T-helper 2 cell (primary cell): ENCODE measurements at places on chromosomes 13 and 19.

- no peak for DNase-seq
These were observed 636 bp upstream of the RB1 start for GRCh38 chr13:48302871-48303358.

- no peak for DNase-seq
These were observed 5.1 kb upstream of the KLF2 start for GRCh38 chr19:16319481-16319880.

DNA sequence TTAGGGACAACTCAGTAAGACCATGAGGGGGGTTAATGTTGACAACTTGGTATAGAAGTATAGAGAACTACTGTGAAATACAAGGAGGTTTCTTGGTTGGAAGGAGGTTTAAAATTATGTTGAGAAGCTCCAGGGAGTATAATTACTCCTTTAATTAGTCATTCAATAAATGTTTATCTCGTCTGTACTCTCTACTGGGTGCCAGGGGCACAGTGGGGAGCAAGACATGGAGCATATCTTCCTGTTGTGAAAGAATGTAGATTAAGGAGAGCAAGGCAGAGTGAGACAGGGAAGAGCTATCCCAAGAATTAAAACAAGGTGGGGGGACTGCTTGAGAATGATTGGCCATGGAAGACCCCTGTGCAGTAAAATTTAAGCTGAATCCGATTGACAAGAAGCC, 33.7 kb upstream of the TDRD3 start:
- no peak for DNase-seq

- DNase-seq, result peak; percentile 42
These were observed 1.3 kb downstream of the IZUMO1 start for GRCh38 chr19:48745208-48745995.

DNA sequence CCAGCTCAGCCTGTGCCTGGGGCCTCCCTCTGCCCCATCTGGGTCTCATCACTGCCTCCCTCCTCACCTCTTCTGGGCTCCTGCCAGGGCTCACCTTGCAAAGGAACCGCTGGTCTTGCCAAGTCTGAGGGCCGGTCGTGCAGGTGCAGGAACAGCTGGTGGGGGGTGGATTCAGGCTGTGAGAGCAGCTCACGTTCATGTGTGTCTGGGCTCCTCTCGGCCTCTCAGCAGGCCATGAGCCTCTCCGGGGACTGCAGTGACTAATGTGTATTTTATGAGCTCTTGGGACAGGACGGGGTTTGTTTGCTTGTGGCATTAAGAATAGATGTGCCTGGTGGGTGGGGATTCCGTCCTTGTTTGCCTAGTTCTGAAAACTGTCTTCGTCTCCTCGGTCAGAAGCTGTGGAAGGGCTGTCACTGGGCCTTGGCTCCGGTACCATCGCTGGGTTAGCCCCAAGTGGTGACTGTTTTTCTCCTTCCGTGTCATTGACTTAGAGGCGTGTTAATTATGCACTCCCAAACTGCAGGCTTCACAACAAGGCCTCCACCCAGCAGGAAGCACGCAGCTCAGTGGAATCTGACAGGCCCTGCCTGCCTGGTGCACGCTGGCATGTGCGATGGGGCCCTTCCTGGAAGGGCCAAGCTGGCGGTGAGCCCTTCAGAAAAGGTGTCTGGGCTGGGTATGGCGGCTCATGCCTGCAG, 77.6 kb downstream of the KDM4B start:
- DNase-seq, result no peak

- no peak for DNase-seq
These were observed 64.5 kb downstream of the KCNRG start for GRCh38 chr13:50079655-50080202.

- no peak for DNase-seq
These were observed 663.8 kb downstream of the LIG4 start for GRCh38 chr13:107551521-107551920.
